ENCODE measurements at places on chromosomes 1 and 21.

DNA sequence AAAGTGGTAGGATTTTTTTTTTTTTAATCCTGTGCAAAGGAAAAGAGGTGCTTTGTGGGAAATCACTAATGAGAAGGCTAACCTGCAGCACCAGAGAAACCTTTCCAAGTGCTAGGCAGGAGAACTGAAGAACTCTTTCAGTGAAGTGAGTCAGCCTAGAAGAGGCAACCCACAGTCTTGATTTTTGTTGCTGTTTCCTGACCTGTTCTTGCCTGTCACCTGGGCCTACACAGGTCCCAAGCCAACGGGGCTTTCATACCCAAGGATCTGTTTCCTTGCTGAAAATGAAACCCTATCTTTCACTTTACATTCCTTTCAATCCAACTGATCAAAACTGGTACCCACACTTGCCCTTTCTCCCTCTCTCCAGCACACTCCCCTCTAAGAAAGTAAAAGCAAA, 7.1 kb upstream of the IKBKE start:
- no peak for DNase-seq

DNA sequence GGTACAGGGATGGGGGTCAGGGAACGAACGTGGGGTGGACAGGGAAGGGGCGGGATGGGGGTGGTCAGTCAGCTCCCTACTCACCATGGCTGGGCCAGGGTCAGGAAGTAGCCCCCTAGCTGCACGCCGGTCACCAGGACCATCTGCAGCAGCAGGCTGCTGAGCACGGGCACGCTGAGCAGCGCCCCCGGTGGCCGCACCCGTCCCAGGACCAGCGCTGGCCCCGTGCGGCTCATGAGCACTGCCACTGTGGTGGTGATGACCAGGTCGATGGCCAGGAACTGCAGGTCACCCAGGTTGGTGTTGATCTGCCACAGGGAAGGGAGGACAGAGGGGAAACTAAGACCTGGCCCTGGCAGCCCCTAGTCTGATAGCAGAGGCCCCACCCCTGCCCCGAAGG, 6.5 kb upstream of the MFAP2 start:
- no peak for DNase-seq

- DNase-seq = peak; percentile 55
Observed at GRCh38 chr1:22053017-22053860, 730 bp downstream of the CDC42 start.

- no peak for DNase-seq
Observed at GRCh38 chr1:74731399-74732052, 1.3 kb downstream of the CRYZ start.

DNA sequence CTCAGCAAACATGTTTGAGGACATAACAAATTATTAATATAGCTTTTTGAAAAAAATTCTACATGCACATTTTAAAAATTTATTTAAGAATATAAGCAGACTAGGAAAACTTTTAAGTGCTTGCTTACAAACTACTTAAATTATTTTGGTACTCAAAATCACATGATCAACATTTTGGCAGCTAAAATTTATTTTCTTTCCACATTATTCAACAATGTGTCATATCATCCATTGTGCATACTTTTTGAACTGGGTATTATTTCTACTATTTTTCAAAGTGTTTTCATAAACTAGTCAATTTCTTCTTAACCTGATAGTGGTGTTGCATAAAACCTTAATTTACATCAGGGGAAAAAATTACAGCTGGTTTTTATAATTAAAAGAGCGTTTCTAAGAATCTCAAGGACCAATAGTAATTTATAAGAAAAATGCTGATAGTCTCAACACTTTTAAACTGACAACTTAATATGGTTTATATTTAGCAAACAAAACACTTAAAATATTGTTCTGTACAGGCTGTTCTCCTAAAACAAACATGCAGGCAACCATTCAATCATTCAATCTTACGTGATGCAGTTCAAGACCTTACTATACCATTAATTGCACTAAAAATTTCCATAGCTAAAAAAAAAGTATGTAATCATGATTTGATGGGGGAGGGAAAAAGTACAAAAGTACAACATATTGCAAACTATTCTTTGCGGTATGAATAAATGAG, 105.0 kb downstream of the GPATCH2 start:
- DNase-seq = no peak
